ENCODE measurements at places on chromosomes 13 and 19.

- DNase-seq = no peak
Observed at GRCh38 chr19:48668332-48668731, 4.5 kb downstream of the NTN5 start.

- no peak for DNase-seq
Observed at GRCh38 chr19:18457483-18458331, 19.8 kb upstream of the ISYNA1 start.

DNA sequence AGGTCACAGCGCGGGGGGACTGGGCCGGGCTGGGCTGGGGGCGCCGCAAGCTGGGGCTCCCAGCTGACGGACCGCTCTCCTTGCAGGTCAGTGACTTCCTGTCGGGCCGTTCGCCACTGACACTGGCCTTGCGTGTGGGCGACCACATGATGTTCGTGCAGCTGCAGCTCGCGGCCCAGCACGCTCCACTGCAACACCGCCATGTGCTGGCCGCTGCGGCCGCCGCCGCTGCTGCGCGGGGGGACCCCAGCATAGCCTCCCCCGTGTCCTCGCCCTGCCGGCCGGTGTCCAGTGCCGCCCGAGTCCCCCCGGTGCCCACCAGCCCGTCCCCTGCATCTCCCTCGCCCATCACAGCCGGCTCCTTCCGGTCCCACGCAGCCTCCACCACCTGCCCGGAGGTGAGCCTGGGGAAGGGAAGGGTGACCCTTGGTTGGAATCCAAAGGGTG lies 5.7 kb downstream of the MIDN start:
- DNase-seq = no peak

- no peak for DNase-seq
Observed at GRCh38 chr19:43766755-43767043, 11.9 kb upstream of the SMG9 start.

- no peak for DNase-seq
Observed at GRCh38 chr13:109246001-109246400, 540.4 kb downstream of the IRS2 start.

GRCh38 chr13:111410232-111411021 lies 90.0 kb downstream of the TEX29 start:
- DNase-seq = no peak

DNA sequence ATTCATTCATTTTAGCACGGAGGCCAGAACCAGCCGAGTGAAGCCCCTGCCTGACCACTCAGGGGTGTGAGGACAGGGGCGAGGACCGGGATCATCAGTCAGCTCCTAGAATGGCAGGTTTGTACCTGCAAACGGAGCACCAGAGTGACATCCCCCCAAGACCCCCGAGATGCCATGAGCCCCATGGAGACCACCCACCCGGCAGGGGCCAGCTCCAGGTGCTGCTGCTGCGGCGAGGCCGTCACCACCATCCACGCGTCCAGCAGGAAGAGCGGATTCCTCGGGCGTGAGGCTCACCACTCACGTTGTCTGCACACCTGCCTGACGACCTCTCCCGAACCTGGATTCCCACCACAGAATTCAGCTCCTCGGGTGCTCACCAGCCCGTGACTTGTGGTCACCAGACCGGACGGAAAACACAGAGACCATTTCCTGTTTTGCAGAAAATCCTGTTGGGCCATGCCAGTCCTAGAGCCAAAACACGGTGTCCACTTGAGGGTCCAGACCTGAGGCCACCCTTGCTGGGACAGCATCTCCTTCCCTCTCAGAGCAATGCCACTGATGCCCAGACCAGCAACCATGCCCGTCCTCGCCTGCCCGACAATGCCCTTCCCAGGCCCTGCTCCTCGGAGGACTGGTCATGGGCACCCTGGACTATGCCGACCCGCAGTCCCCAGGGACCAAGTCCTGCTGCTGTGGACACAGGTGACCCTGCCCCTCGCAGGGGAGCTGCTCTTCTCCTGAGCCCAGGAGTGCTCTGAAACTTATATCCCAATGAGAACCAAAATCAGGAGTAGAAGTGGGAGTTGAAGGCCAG lies 74.2 kb downstream of the RASA3 start:
- DNase-seq = no peak

GRCh38 chr19:40023969-40024368 lies 27.1 kb downstream of the ZNF546 start:
- DNase-seq = no peak

DNA sequence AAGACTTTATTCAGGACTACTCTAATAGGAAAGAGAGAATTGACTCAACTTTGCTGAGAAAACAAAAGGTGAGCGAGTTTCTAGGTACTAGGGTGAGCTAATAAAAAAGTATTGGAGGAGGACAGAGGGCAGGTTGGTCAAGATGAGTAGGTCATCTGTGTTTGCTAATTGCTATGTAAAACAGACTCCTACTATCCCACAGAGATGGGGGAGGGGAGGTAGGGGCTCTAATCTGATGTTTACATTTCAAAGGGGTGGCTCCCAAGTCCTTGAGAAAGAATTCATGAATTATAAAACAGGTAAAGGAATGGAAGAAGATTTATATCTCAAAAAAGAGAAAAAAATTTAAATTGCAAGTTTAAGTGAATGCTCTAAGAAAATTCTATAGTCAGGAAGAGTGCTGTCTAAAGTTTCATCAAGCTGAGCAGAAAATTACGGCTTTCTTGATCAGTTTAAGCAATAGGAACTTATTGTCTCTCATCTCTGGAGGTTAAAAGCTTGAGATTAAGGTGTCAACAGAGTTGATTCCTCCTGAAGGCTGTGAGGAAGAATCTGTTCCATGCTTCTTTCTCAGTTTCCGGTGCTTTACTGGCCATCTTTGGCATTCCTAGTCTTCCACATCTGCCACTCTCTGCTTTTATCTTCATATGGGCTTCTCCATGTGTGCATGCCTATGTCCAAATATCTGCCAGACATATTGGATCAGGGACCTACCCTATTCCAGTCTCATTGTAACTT lies 790.3 kb downstream of the SLITRK5 start:
- no peak for DNase-seq

DNA sequence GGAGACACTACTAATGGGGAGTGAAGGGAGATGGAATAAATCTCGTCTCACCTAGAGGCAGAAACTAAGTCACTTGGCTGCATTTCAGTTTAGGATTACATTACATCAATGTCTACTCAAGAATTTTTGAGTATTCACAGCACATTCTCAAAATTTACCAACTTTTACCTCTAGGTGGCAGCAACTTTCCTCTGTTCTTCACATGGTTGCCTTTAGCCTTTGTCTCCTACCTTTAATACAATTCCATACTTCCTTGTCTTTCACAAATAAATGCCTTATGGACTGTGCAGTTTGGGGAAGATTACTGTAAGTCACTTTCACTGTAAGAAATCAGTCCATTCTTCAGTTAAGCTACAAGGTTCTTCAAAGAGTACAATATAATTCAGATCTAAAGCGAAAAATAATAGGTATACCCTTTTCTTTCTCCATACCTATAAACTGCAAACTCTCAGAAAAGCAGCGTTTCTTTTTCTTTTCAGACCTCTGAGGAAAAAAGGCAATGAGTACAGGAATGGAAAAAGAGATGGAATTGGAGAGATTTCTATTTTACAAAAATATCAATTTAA lies 379.4 kb downstream of the KLF12 start:
- peak; percentile 79 for DNase-seq

DNA sequence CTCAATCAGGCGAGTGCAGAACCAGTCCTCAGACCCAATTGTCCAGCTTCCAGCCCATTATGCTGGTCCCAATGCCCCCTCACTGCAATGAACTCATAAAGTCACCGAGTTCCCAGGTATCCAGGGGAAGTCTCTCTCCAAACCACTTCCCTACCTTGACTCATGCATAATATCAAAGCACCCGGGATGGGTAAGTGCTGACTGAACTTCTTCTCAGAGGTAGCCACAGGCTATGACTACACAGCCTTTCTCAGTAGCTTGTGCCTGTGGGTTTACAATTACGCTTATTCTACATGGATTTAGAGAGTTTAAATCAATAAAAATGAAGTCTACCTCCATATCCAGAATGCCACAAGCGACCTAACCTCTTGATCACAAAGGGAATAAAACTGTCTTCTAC lies 1.7 kb upstream of the C13orf42 start:
- no peak for DNase-seq

DNA sequence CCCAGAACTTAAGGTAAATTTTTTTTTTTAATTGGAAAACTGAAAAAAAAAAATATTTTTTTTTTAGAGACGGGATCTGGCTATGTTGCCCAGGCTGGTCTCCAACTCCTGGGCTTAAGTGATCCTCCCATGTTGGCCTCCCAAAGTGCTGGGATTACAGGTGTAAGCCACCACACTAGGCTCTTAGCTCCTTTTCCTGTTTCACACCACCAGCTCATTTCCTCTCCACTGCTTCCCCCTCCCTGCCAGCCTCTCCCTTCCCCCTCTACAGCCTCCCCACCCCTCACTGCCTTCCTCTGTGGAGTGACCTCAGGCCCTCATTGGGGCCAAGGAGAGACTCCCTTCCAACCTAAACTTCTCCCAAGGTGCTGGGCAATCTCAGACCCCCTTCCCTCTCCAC lies 4.2 kb upstream of the GIPR start:
- DNase-seq = no peak

DNA sequence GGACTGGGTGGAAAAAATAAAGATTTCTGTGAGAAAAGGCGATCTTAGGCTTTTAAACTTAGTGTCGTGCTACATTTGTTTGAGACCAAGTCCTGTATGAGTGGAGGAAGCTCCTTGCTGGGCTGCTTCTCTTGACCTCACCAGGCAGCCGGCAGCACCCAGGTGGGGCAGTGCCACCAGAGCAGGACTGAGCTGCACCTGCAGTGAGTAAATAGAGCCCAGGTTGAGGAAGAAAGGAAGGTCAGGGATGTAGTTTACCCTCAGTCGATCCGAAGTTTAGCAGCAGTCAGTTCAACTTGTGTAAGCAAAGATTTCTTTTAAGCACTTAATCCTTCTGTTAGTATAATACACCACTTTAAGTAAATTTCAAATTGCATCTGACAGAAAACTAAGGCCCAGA lies 13.6 kb downstream of the HNRNPM start:
- DNase-seq = no peak

DNA sequence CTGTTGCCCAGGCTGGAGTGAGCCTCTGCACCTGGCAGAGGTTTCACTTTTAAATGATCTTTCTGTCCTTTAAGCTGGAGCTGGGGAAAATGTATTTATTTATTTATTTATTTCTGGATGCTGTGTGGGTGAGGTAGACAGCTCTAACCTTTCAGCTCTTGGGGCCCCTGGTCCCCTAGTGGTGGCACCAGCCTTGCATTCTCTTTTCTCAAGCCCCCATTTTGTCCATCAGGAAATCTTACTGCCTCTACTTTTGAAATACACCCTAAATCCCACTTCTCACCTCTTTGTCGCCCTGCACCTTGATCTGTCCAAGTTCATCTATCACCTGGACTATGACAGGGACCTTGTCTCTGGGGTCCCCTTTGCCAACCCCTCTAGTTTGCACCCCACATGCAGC lies 2.1 kb upstream of the B9D2 start:
- DNase-seq = no peak

- no peak for DNase-seq
Observed at GRCh38 chr13:101939370-101939769, 462.5 kb downstream of the FGF14 start.

DNA sequence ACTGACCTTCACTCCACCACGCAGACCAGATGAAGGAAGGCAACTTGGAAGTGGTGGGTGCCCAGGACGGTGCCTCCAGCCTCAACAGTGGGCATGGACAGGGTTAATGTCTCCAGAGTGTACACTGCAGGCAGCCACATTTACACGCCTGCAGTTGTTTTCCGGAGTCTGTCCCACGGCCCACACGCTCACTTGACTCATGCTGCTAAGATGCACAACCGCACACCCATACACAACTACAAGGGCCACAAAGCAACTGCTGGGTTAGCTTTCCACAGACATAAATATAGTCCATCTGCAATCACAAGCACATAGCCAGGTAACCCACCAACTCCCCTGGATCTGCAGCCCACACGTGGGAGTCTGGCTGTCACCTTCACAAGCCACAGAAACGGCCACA lies 12.6 kb upstream of the AXL start:
- no peak for DNase-seq

- DNase-seq = no peak
Observed at GRCh38 chr13:27404680-27405079, 19.7 kb upstream of the GTF3A start.

DNA sequence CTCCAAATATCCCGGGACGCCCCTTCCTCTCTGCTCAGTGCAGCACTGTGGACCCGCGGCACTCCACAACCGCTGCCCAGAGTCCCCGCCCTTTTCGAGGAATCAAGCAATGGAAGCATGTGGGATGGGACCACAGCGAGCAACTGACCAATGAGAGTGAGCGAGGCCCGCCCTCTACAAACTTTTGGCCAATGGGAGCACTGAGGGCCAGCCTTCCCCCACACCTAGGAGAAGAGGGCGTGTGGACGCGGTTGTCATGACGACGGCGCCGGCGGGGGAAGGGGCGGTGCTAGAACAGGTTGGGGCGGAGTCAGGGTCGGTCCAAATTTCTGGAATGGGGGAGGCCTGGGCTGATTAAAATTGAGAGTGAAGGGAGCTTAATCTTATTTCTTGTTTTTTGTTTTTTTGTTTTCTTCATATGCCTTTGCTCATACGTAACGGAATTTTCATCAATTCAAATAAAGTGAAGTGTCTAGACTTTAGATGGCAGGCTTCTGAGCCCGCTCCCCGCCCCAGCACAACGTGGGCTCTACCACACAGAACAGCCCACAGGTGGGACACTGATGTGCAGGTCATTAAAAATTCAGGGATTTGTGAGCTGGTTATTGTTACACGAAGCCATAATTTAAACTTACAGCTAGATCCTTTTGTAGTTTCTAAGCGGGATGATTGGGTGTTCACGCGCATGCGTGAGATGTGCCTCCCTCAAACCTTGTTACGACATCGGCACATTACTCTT lies at the start of gene DNAAF3:
TSS of gene DNAAF3 (minus strand) at position 84 of the 739 bp plus-strand sequence. CDS start 200 bp downstream, outside the sequence.
- peak; percentile 95 for DNase-seq

DNA sequence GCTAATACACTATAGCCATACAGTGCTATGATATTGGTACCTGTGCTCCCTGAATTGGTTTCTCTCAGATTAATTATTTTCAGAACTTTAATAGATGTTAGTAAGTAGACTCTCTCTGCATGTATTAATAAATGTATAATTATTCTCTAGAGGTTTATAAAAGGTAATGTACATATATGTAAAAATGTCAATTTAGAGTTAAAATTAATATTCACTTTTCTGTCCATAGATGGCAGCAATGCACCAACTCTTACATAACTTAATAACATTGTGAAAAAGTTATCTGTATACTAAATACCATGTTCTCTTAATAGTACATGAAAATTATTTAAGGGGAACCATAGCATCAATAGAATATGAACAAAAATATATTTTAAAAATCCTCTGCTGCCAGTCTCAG lies 515.0 kb upstream of the KLHL1 start:
- peak; percentile 16 for DNase-seq
